Colonic mucosa (tissue), 4 donors: ENCODE measurements at places on chromosomes 5 and 9. TPM values are rescaled to one million over a fixed set of nuclear protein-coding genes. Genes with fewer than 3 reads are reported as not detected.

The S1PR3 gene
- total RNA-seq: 0.67 TPM

The PRDM9 gene
- not detected for total RNA-seq

The DBH gene
- not detected for total RNA-seq

The PCDHA5 gene
- total RNA-seq: 0.13 TPM

The IL13 gene
- total RNA-seq: not detected

The C7 gene
- total RNA-seq: 14.7 TPM

The NTRK2 gene
- 0.52 TPM for total RNA-seq

The TAF1L gene
- total RNA-seq: not detected

The F12 gene
- total RNA-seq: 14.7 TPM

The SAXO1 gene
- total RNA-seq: not detected

The FCN2 gene
- not detected for total RNA-seq

The ENTREP1 gene
- 1.7 TPM for total RNA-seq

The AK6 gene
- total RNA-seq: 34.5 TPM

The PCDHB12 gene
- total RNA-seq: 0.40 TPM

The GARIN3 gene
- total RNA-seq: not detected

The PCDHGC4 gene
- total RNA-seq: 0.35 TPM

The TNFSF15 gene
- 2.9 TPM for total RNA-seq

The LCN15 gene
- 3.4 TPM for total RNA-seq

The SLCO4C1 gene
- 2.9 TPM for total RNA-seq

The CCNO gene
- total RNA-seq: 2.6 TPM

The NEUROG1 gene
- not detected for total RNA-seq

The CYSRT1 gene
- 0.64 TPM for total RNA-seq

The TRIP13 gene
- total RNA-seq: 5.8 TPM

The GCNT4 gene
- 2.7 TPM for total RNA-seq

The BTNL3 gene
- 38.0 TPM for total RNA-seq

The SELENOP gene
- 171 TPM for total RNA-seq

The ZMAT2 gene
- 49.4 TPM for total RNA-seq

The HSD17B3 gene
- not detected for total RNA-seq

The LRRC19 gene
- 130 TPM for total RNA-seq

The OGN gene
- total RNA-seq: 3.2 TPM

The SLC46A2 gene
- not detected for total RNA-seq

The RASGRF2 gene
- total RNA-seq: 3.5 TPM

The SMIM32 gene
- total RNA-seq: 18.9 TPM

The CDH10 gene
- total RNA-seq: 0.07 TPM

The ANKRD31 gene
- total RNA-seq: 0.05 TPM

The ALDH1A1 gene
- 61.3 TPM for total RNA-seq
